Upper lobe of left lung (tissue), 6 donors: ENCODE measurements at places on chromosomes 16 and 17.

GRCh38 chr17:39926588-39927100 is 757 bp downstream of the ORMDL3 start:
- DNase-seq: no peak

DNA sequence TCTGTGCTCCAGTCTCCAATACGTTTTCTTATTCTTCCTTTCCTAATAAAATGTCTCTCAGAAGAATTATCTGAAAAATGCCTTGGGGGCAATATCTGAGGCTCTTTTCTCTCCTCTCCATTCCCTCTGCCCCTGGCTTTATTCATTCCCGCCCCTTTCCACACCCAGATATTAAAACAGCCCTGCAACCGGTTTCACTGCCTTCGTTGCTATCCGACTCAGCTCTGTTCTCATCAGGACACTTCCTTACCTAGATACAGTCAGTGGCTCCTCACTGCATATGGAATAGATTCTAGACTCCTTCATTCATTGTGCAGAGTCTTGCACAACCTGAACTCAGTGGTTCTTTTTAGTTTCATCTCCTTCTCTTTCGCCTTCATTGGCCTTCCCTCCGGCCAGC is 52.0 kb upstream of the TEKT3 start:
- DNase-seq: no peak

DNA sequence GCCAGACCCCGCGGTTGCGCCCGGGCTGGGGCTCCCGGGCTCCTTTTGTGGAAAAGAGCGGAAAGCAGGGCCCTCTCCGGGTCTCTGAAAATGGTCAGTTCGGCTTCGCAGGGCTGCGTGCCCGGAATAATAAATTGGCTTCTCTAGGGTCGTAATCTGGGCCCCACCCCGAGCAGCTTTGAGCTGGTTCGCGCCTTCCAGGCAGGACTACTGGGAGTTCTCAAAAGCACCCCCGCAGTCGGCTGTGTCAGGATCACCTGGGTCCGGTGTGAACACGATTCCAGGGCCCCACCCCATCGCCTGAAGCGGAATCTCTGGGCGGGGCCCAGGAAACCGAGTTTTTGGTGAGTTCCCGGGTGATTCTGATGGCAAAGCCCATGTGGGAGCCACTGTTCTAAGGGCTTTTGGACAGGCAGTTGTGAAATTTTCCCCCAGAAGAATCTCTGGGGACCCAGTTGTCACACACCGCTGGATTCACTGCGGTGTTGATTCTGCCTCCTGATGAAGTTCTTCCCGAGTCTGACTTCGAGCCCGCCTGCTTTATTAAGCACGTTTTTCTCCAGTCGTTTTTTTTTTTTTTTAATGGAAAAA is 77.0 kb downstream of the MRC2 start:
- no peak for DNase-seq

GRCh38 chr16:85505794-85506634 is 107.1 kb upstream of the GSE1 start:
- DNase-seq: no peak

- DNase-seq: no peak
Observed at GRCh38 chr17:50355336-50355700, 9.4 kb downstream of the XYLT2 start.
